ENCODE measurements at places on chromosomes 6 and 20.

- no peak for DNase-seq
Measured at GRCh38 chr20:23341073-23341472, 9.5 kb upstream of the NXT1 start.

GRCh38 chr20:481167-481566, 18.8 kb upstream of the TBC1D20 start:
- no peak for DNase-seq

GRCh38 chr6:167988945-167989841, 8.3 kb upstream of the KIF25 start:
- DNase-seq: no peak

GRCh38 chr6:18308070-18308735, 43.9 kb upstream of the DEK start:
- no peak for DNase-seq

GRCh38 chr6:118844915-118845314, 49.0 kb upstream of the ASF1A start:
- no peak for DNase-seq

DNA sequence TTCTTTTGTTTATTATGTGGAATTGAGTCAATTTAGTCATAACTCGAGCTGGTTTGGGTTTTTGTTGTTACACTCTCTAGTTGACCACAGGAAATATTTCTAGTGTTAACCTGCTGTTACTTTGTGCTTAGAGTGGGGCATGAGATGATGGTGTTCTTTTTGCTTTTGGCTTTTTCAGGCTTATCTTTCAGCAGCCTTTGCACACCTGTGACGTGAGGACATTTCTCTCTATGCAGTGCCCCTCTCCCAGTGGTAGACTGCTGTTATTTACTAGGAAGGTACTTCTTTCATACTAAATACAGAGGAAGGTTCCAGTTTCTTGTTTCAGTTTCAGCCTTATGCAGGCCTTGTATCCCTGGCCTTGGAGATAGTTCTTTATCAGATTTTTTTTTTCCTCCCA, 766.8 kb upstream of the MAN1A1 start:
- no peak for DNase-seq

GRCh38 chr20:32281711-32282110, 4.3 kb downstream of the KIF3B start:
- DNase-seq: no peak

GRCh38 chr6:38259736-38260135, 380.0 kb downstream of the BTBD9 start:
- no peak for DNase-seq

- DNase-seq: no peak
Measured at GRCh38 chr6:15324427-15324985, 78.6 kb downstream of the JARID2 start.

DNA sequence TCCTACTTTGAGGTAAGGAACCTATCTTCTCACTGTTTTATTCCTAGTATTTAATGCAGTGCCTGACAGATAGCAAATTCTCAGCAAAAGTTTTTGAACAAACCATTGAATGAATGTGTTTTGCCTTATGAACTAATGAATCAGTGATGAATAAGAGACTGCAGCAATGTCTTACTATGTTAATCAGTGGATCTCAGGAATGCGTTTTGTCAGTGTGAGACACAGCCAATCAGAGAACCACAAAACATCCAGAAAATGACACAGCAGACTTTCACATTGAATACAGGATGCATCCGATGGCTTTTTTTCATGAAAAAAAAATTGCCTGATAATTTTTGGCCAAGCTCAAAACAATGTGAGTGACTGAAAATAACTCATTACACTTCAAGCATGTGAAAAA, 270.5 kb downstream of the BMP2 start:
- no peak for DNase-seq

- no peak for DNase-seq
Measured at GRCh38 chr20:47726632-47727031, 58.6 kb downstream of the SULF2 start.

- no peak for DNase-seq
Measured at GRCh38 chr20:22920898-22921297, 114.2 kb upstream of the SSTR4 start.

DNA sequence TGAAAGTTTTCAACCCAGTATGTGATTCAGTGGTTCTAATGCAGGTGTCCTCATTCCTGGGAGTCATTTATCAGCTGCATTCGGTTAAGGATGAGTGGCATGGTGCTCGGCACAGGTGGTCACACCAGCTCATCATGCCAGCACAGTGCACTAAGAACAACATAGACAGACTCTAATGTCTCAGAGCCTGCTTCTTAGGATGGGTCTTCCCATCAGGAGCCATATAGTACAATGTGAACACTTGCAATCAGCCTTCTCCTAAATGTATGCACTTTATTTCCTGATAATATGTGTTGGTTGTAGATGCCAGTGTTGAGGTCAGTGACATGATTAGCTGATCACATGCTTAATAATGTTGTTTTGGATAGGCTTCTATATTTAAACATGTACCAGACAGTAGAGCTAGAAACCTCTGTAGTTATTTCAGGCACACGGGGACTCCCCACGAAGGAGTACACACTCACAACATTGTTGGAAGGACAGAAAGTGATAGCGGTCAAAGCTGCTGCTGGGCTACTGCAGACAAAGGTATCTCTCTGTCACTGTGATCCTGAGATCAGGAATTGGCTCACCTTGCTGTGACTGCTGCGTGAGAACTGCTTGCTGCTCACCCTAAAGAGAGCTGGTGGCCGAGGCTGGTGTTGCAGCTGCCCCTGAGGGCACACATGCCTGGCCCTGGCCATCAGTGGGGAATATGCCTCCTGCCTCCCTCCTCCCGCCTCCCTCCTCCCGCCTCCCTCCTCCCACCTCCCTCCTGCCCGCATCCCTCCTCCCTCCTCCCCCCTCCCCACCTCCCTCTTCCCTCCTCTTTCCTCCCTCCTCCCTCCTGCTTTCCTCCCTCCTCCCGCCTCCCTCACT, 195.4 kb downstream of the SMOC2 start:
- DNase-seq: no peak

GRCh38 chr6:170052991-170053821, 237.7 kb downstream of the DLL1 start:
- no peak for DNase-seq

DNA sequence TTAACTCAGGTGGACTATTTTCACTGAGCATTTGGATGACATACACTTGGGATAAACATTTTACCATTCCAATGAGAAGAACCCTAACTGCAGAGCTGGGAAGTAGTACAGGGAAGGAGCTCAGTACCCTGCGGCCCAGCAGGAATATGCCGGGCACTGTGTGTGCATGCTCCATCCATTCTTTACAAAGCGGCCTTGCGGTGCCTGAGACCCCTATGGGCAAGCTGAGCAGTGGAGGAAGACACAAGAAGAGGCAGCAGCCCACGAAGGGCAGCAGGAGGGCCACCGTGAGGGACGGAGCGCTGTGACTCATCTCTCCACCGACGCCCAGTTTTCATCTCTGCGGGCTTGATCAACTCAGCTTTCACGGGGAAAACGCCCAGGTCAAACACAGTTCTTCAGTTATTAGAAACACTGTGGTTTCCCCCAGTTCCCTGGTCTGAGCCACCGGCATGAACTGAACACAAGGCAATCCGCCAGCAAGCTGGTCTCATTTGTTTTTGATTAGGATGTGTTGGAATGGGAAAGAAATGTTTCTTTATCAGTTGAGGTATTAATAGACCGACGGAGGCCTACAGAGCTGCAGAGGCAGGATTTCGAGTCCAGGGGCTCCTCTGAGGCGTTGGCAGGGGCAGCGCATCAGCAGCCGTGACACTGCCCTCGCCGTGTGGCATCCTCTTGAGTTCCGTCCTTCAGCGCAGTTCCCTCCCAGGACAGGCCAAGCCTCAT, 44.9 kb downstream of the IRF4 start:
- DNase-seq: no peak

GRCh38 chr6:116969211-116969863, 92.3 kb downstream of the RFX6 start:
- DNase-seq: no peak

DNA sequence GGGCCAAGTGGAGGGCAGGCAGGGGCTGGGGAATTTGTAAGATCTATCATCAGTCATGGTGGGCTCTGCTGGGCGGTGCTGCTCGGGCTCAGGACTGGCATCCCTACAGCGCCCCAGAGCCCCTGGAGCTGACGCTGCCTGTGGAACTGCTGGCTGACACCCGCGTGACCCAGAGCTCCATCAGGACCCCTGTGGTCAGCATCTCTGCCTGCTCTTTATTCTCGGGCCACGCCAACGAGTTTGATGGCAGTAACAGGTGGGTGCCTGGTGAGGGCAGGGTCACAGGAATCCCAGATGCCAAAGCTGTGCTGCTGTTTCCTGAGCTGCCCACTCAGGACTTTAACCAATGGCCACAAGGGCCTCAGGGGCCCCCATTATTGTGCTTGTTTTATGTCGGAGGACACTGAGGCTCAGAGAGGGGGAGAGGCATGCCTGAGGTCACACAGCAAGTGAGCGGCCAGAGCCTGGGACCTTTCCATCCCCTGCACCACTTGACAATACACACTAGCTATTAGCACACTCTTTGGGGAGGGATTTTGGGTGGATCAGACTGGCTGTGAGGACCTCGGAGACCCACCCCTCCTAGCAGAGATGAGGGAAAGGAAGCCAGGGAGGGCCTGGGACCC, 6.3 kb downstream of the BPIFB2 start:
- DNase-seq: no peak

- no peak for DNase-seq
Measured at GRCh38 chr6:1639430-1639829, 29.7 kb downstream of the FOXC1 start.

DNA sequence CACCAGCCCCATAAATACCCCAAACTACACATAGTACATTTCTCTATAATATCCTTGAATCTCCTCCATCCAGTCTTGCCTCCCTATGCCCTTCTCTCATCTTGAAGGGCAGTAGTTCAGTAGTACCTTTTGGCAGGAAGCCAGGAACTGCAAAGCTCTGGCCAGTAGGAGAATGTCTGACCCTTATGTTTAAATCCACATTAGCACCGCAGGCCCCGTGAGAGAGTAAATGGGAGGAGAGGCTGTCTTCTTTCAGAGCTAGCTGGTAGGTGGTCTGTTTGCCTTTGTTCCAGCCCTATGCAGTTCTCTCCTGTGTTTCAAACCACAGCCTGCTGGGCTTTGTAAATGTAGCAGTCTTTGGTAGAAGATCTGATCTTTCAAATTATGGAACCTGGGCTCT, 690.7 kb downstream of the DOK5 start:
- no peak for DNase-seq

GRCh38 chr6:46688966-46689335, 1.3 kb downstream of the TDRD6 start:
- DNase-seq: no peak

DNA sequence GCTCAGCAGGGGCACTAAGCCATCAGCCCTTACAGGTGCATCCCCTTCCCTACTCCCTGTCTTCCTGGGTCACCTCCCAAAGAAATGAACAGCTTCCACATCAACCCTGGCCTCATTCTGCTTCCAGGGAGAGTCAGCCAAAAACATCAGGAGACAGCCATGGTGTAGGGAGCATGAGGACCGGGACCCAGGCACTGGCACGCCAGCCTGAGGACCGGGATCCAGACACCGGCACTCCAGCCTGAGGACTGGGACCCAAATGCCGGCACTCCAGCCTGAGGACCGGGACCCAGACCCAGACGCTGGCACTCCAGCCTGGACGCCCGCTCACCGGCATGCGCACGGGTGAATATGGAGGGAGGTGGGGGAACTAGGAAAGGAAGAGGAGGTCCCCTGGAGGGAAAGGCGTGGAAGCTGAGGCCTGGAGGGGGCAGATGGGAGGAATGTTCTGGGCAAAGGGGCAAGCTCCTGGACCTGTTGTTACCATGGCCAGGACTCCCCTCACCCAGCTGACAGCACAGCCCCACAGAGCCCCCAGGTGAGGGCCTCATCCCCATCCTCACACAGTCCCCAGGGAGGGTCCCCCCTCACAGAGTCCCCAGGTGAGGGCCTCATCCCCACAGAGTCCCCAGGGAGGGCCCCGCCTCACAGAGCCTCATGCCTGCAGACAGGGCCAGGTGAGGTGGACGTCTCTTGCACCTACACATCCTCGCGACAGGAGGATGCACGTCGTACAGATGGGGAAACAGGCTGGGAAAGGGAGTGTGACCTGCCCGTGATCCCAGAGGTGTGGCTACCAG, 26.0 kb upstream of the MRGBP start:
- DNase-seq: no peak

- DNase-seq: no peak
Measured at GRCh38 chr6:11042025-11042749, 1.9 kb downstream of the ELOVL2 start.

DNA sequence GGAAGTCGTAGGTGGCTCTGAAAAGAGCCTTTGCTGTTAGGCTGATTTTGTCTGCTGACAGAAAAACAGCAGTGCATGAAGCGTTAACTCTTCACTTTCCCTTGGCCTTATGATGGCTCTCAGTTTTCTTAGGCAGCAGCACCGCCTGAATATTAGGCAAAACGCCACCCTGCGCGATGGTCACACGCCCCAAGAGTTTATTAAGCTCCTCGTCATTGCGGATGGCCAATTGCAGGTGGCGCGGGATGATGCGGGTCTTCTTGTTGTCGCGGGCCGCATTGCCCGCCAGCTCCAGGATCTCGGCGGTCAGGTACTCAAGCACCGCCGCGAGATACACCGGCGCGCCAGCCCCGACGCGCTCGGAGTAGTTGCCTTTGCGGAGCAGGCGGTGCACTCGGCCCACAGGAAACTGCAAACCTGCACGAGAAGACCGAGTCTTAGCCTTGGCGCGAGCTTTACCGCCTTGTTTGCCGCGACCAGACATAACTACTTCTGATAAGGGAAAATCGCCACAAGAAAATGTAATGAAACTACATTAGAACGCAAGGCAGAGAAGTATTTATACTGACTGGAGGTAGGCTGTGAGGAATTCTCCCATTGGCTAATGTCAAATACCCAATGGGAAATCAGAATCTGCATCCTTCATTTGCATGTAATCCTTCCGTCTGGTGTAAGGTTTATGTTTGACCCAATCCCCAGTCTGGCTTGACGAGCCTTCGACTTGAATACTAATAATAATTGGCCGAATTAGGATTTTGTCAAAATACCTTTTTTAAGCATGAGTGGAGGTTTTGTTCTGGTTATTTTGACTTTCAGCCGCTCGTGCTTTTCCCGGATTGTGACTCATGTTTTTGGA, 53.9 kb upstream of the HFE start:
- DNase-seq: peak; percentile 52

GRCh38 chr20:2458919-2459499, 11.6 kb downstream of the SNRPB start:
- DNase-seq: no peak

DNA sequence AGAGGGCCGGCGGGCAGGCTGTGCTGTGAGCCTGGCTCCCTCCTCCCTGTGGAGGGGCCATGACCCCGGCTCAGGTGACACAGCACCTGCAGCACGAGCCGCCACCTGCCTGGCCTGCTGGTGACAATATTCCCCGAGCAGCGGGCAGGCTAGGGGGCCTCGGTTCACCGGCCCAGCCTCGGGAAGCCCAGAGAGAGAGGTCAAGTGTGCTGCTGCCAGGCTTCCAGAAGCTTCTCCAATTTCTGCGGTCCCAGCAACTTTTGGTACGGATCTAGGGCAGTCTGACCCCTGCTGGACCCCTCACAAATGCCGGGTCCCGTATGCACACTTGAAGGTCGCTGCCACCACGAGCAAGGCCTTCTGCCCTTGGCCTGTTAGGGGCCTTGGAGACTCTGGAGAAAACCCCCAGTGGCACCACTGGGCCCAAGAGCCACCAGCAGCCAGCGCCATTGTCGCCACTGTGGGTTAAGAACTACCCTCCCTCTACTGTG, 38.6 kb upstream of the NOL4L start:
- no peak for DNase-seq
